ENCODE measurements at places on chromosomes 2 and 18.

DNA sequence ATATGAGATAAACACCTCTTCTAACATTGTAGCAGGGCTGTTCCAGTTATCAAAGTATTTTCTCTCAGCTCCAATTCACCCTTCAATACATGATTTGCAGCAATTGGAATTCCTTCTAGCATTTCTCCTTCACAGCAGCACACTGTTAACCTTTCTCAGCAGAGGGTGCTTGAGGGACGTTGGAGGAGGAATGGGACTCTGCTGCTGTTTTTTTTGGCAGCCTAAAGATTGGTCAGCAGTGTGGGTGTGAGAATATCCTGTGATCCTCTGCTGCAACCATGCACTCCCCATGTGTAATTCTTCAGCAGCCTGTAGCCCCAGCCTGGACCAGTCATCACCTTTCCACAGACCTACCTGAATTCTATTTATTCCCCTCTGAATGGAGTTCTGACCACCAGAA is 1708.9 kb upstream of the CELF4 start:
- peak; percentile 37 for DNase-seq

DNA sequence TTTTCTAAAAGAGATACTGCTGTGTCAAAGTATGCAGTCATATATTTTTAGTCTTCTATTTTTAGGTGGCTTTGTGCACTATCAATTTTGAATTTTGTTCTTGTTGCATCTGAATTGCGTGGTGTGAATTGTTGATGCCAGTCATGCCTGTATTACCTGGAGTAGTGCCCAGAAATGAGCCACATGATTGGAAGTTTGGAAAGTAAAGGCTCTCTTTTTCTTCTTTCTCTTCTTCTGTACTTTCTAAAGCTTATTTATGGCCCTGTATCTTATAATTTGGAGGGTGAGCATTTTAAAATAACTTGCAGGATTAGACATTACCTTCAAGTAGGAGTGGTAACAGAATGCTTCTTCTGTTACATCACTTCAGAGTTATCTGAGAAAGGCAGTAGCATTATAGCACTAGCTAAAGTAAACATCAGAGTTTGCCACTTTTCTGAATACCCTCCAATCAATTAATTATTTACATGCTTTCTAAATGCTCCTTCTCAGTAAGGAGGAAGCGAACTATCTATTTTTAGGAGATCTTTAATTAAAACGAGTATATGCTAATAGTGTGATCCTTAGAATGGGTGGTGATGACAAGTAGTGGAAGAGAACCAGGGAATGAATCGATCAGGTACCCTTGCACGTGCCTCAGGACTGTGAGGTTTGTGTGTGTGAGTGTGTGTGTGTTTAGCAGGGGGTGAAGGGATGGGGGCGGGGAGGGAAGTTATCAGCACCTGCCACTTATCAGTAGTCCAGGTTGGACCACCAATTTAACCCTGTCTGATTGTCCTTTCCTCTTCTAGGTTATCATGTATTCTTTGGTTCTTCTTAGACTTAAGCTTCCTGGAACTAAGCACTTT is 112.5 kb downstream of the MAP3K20 start:
- DNase-seq: peak; percentile 58

DNA sequence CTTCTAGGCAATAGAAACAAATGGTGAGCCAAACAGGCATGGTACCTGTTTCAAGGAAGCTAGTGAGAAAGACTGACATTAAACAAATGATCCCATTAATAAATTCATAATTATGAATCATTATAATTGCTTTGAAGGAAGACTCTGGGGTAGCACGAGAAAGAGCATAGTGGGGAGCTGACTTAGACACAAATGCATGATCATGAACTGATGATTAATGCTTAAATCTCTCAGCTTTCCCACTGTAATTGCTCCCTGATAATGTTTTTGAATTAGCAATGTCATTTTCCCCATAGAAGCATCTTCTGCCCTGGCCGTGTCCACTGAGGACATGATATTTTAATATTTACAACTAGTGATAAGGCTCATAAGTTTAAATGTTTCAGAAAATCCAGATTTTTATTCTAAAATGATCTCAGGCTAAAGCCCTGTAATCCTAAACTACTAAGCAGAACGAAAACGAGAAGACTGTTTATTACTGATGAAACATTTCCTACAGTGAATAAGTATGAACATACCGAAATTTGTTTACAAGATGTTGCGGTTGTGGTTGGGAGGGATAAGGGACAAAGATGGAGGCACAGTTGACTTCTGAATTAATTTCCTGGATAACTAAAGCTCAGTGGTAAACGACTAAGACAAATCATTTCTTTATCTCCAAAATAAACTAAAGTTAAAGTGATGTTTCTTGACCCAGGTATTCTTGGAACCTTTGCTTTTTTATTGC is 47.3 kb upstream of the TACR1 start:
- no peak for DNase-seq

DNA sequence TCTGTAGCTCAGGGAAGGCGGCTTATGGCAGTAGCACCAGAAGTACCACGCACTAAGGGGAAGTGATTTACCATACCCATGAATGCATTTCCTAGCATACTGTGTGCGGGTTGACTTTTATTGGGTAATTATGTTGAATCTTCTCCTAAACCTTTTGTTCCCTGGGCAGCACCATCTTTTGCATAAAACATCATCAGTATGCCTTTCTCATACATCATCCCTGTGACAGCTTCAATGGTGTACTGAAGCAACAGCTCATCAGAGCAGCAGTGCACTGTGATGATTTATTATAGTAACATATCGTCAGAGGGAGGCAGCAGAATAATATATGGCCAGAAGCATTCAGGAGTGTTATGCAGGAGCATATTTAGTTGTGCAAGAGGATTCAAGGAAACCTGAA is 204.9 kb downstream of the CDH7 start:
- no peak for DNase-seq

DNA sequence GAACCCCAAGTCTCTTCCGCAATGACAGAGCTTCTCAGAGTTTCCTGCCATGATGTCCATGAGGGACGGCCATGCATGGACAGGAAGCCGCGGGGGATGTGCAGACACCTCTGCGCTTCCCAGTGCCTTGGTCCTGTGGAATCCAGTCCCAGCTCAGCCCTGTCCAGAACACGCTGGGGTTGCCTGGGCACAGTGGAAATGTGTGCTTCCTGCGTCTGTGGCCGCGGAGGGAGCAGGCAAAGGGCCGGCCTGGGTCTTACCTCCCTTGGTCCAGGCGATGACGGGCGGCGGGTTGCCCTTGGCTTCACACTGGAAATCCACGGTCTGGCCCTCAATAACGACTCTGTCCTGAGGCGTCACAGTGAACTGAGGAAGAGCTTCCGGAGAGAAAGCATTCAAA is 79.6 kb downstream of the PXDN start:
- no peak for DNase-seq

DNA sequence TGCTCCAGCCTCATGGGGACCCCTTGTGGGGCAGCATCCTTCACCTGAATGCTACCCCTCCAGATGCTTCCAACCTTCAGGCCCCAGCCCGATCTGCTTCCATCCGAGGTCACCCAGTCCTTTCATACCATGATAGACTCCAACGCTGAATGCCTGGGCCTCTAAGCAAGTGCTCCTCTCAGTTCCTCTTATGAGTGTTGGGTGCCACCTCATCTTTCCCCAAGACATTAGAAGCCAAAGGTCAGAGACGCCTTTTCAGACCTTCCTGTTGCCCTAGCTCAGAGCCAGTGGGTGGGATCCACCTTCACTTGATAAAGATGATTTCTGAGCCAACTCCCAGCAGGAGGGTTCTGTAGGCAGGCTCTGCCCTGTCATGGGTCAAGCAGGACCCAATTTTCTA is 174.5 kb upstream of the MGAT5 start:
- DNase-seq: no peak

GRCh38 chr2:54945391-54946219 is 104.6 kb downstream of the RTN4 start:
- DNase-seq: peak; percentile 48

GRCh38 chr2:171124541-171124940 is 36.2 kb downstream of the TLK1 start:
- no peak for DNase-seq

GRCh38 chr2:64106481-64106880 is 37.7 kb downstream of the PELI1 start:
- DNase-seq: no peak

- no peak for DNase-seq
Observed at GRCh38 chr2:97676620-97677019, 7.1 kb downstream of the C2orf92 start.

DNA sequence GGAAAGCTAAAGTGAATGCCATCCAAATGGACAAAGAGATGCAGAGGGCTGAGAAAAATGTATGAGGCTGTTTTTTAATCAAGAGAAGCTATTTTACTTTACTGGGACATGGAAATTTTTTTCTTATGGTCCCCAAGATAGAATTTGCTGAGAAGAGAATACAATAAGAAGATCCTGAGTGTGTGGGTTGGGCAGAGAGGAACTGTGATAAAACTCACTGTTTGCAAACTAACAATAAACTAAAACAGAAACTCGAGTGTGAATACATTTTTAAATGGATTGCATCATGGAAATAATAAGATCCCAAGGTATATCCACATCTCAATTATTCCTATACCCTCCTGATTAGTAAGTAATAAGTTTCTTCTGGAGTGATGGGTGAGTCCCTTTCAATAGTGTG is 4.4 kb downstream of the NEB start:
- no peak for DNase-seq

GRCh38 chr18:63132819-63133200 is 186.8 kb downstream of the BCL2 start:
- no peak for DNase-seq

DNA sequence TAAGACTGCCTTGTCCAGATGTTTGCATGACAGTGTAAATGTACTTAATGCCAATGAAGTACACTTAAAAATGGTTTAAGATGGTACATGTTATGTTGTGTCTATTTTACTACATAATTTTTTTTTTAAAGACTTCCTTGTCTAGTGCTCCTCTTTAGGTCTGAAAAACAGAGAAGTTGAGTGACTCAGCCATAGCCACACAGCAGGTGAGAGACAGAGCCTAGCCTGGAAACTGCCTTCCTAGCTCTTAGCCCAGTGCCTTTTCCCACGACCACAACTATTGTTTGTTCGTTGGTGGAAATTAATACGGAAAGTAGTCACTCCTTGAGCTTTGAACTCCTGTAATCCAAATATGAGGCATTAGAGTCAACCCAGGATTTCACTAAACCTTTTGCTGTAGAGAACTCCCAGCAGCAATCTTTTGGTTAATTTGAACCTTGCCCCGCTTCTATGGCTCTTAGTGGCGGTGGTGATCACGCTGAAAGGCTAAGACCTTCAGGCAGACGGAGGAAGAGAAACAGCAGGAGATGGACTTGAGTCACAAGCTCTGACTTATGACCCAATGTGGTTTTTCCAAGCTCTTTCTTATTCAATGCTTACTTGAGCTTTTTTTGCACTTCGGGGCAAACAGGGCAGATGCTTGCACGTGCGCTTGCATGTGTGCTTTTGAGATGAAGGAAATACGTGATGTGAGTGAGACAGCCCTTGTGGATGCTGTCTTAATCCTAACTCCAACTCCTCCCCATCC is 21.2 kb downstream of the TRIB2 start:
- DNase-seq: peak; percentile 97

DNA sequence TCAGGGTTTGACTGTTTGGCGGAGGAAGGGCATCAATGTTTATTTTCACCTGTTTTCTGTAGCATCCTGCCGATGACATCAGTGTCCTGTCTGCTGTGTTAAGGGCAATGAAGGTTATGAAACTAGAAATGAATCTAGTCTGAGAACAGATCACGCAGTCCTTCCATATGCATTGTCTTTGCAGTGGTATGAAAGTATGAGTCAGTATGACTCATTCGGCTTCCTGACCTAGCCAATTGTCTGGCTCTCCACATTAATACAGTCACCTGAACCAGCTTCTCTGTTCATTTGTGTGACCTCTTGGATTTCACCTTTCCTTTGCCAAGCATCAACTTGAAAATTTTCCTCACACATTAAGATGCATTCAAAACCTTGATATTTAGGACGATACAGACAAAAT is 353.8 kb downstream of the RND3 start:
- DNase-seq: peak; percentile 91

- no peak for DNase-seq
Observed at GRCh38 chr18:77635858-77636257, 386.2 kb downstream of the GALR1 start.

GRCh38 chr2:217307023-217307422 is 447.2 kb upstream of the TNP1 start:
- DNase-seq: no peak

GRCh38 chr18:54223568-54224241 is 764 bp downstream of the MBD2 start:
- DNase-seq: peak; percentile 87

DNA sequence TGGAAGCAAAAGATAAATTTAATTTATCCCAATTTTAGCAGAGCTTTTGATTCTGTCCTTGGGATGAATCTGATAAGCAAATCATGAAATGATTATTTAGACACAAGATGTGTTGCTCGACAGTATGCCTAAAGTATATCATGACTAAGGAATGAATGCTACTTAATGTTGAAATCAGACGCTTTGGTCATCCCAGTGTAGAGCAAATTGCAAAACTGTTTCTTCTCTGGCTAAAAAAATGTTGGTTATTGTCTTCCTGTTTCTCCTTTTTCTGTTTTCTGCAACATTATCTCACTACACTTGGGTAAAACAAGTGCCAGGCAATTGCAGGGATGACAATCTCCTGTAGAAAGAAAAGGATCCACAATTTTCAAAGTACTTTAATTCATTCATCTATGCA is 66.4 kb downstream of the BABAM2 start:
- DNase-seq: peak; percentile 20

GRCh38 chr2:70905443-70906421 is 30.0 kb upstream of the ATP6V1B1 start:
- no peak for DNase-seq

- peak; percentile 42 for DNase-seq
Observed at GRCh38 chr18:14086458-14087231, 45.6 kb downstream of the ZNF519 start.

DNA sequence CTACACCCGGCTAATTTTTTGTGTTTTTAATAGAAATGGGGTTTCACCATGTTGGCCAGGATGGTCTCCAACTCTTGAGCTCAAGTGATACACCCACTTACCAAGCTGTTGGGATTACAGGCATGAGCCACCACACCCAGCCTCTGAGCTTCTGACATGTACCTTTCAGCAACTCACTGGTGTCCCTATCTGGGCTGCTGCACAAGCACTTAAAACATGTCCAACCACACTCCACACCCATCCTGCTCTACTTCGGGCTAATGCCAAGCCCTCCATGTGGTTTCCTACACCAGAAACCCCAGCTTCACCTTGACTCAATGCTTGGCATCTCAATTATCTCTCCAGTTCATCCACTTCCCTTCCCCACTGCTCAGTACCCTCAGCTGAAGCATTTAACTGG is 22.4 kb upstream of the ARMC9 start:
- DNase-seq: no peak

- DNase-seq: no peak
Observed at GRCh38 chr2:61597300-61598289, 59.4 kb upstream of the XPO1 start.

- no peak for DNase-seq
Observed at GRCh38 chr2:38108907-38109731, 33.2 kb upstream of the CYP1B1 start.

DNA sequence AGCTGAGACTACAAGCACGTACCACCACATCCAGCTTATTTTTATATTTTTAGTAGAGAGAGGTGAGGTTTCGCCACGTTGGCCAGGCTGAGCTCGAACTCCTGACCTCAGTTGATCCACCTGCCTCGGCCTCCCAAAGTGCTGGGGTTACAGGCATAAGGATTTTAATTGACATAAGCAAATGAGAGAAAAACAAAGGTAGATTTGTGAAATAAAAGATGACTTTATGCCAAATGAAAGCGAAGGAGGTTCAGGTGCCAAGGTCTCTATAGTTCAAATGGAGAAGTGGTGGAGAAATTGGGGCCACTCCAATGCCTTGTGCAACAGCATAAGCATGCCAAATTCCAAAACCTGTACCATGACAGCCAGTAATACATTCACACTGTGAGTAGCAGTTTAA is 180.6 kb downstream of the MREG start:
- no peak for DNase-seq

GRCh38 chr18:8242151-8242696 is 367.0 kb upstream of the RAB12 start:
- no peak for DNase-seq

Data from astrocyte of the spinal cord (primary cell).